Glutamatergic neuron (in vitro differentiated cells): ENCODE measurements at places on chromosomes 7 and 10.

- DNase-seq = no peak
Observed at GRCh38 chr10:105149371-105149891, 508.3 kb downstream of the SORCS3 start.

GRCh38 chr10:133209641-133210040 lies 20.4 kb upstream of the UTF1 start:
- no peak for DNase-seq

DNA sequence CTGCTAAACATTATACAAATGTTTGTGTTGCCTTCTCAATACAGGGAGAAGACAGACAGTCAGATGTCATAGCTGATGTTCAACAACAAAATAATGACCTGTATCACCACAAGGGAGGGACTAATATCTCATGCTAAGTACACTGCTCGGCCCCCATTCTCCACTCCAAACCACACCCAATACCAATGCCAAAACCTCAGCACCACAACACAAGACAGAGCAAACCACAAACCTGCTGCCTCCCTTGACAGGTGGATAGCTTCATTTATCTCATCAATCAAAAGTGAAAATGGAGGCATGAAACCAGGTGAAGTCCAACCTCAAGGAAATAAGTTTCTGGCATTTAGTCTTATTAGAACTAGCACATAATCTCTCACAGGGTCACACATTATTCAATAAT lies 109.5 kb downstream of the PARD3 start:
- no peak for DNase-seq

- DNase-seq = no peak
Observed at GRCh38 chr7:22013711-22014110, 68.0 kb upstream of the CDCA7L start.

DNA sequence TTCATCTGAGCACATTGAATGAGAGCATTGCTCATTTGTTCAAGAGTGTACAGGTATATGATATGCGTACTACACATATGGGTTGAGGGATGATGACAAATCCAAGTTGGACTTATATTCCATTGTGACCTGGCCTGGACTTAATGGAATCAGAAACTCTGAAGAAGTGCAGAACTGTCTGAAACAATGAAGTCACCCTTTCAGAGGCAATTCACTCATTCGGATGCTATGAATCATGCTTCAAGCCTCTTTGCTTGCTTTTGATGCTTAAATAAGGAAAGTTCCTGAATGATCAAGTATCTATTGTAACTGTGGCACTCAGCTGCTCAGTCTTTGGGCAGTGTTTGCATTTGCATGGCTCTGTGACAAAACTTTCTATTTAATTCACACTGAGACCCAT lies 93.4 kb downstream of the ZNF365 start:
- no peak for DNase-seq

- DNase-seq = peak; percentile 19
Observed at GRCh38 chr7:21028186-21028585, 241.5 kb upstream of the SP8 start.

DNA sequence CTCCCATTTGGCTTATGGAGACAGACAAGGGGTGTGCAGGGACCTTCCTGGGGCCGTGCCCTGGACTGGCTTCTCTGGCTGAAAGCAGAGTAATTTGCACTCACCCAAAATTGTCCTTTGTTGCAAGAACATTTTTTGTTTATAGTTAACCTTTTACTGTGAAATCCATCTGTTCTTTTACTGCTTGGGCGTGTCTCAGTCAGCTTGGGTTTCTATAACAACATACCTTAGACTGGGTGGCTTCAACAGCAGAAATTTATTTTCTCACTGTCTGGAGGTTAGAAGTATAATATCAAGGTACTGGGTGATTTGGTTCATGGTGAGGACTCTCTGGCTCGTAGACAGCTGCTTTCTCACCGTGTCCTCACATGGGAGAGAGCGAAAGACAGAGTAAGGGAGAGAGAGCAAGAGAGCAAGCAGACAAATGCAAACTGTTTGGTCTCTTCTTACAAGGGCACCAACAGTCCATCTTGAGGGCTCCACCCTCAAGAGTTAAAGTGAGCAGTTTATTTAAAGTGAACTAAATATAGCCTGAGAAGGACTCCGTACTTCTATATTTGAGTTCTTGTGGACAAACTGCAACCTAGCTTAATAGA lies 131.0 kb upstream of the NPY start:
- DNase-seq = no peak
